ENCODE measurements at places on chromosomes 5 and 9.

DNA sequence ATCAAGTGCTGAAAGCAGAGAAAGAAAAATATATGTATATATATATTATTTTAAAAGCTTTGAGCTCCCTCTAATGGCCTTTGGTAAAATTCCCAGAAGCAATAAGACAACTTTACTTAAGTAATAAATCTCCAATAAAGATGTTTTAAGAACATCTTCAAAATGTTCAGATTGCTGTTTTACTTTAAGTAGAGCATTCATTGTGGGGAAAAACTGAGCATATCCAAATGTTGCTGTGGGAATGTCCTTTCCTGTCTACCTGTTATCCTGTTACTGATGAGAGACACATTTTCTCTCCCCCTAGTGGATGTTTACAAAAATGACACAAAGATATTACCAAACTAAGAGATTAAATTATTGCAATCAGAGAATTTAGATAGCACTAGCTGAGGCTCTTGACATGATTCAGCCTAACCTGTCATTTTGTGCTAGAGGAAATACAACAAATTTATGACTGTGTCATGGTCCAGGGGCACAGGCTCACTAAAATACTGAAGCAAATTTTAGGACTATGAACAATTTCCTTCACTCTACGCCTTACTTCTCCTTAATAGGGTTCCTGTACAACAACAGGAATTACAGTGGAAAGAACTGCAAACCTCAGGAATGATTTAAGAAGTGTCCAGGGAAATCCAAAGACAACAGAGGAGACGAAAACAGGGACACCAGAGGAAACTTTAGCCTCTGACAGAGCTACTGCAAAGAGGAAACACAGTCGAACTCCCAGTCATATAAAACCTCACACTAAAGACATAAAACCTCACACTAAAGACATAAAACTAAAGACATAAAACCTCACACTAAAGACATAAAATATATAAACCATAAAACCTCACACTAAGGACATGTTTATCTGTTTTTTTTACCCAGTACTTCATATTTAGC, 24.3 kb upstream of the PRRC1 start:
- DNase-seq, result peak; percentile 33

DNA sequence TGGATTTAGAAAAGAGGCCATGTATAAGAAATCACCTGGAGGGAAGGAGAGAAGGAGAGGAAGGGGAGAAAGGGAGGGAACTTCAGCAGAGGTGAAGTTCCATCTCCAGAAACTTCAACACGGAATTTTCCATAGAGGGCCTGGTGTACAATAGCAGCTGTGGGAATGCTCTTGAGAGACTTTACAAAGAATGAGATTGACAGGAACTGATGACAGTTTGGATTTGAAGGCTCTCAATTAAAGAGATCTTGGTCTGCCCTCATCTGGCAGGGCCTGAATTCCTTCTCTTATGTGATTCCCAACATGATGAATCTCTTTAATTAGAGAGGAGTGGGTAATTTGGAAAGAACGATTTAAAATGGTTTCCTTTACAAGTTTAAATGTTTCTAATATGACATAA, 143.5 kb downstream of the MLLT3 start:
- DNase-seq, result peak; percentile 9

DNA sequence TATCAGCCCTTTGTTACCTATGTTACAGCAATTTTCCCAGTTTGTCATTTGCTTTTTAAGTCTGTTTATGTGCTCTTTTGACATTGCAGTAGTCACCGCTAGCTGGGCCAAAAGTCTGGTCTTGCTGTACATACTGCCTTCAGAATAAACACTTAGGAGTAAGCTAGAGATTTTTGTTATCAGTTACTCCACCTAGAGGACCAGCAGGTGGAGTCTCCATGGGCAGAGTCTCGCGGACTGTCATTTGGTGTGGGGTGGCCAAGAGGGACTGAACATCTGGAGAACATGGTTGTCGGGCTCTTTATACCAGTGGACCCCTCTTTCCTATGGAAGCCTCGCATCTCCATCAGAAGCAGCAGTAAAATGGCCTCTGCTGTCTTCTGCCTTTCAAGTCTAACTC, 10.8 kb upstream of the MGAT1 start:
- DNase-seq, result no peak

DNA sequence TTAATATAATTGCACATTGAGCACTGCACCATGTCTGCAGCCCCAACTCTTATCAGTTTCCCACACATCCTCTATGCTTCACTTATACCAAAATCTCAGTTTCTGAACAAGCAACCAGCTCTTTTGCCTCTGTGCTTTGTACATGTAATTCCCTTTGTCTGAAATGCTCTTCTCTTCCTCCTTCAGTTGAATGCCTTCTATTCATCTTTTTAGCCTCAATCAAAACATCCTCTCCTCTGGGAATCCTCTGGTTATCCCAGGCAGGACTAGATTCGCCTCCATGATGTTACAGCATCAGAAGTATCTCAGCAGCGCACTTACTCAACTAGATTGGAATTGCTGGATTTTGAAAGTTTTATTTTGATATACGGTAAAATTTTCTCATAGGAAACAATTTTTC, 143.3 kb downstream of the GAS1 start:
- DNase-seq, result no peak

GRCh38 chr9:92761686-92762085, 2.9 kb downstream of the BICD2 start:
- no peak for DNase-seq

- DNase-seq, result no peak
Observed at GRCh38 chr5:154813736-154814135, 36.7 kb downstream of the FAXDC2 start.

- no peak for DNase-seq
Observed at GRCh38 chr5:67802766-67803165, 412.8 kb upstream of the PIK3R1 start.

GRCh38 chr5:111901296-111901695, 144.3 kb upstream of the NREP start:
- DNase-seq, result no peak

GRCh38 chr5:191036-191948, at the start of gene LRRC14B:
TSS of gene LRRC14B (plus strand) at chr5:191495. CDS start at chr5:191539, 44 bp downstream.
- no peak for DNase-seq

GRCh38 chr5:57194653-57195052, 20.8 kb downstream of the GPBP1 start:
- DNase-seq, result no peak

DNA sequence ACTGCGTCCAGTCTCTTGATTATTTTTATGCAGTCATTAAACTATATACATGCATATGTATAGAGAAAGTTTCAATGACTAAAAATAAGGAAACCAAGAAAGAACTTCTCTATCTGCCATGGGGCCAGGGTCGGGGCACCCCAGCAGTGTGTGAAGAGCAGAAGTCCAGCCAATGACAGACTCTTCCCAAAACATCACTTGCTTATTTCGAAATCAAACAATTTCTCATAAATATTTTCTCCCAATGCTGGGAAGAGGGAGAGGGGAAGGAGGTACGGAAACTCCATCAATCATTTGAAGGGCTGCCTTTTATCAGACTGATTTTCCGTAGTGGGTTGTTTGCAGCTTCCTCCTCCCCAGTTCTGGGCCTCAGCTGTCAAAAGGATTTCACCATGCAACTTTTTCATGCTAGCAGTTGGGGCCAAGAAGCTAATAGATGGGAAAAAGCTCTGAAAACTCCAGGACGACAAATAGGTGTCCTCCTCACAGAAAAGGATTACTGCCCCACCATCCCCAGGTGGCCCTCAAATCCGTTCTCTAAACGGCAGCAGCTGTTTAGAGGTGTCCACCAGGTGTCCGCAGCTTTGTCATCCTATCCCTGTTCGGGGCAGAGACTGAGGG, 617 bp upstream of the FPGS start:
- DNase-seq, result no peak

GRCh38 chr5:55601204-55601618, 66.4 kb upstream of the PLPP1 start:
- no peak for DNase-seq

GRCh38 chr5:14028938-14029584, 84.6 kb upstream of the DNAH5 start:
- no peak for DNase-seq

DNA sequence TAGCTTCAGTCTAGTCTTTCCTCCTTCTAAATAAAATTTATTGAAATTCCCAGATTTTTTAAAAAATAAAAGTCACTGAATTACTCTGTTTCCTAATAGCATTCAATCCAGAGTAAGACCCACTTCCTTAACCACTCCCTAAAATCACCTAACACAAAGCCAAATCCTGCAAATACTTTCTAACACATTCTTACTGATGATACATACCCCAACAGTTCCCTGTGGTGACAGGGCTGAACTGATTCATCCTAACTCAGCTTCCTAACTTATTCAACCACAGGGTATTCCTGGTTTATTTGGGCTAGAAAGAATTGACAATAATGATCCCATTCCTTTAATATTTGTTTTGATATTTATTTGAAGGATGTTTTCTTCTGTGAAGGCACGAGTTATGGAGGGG, 40.7 kb upstream of the ZNF300 start:
- DNase-seq, result peak; percentile 6

DNA sequence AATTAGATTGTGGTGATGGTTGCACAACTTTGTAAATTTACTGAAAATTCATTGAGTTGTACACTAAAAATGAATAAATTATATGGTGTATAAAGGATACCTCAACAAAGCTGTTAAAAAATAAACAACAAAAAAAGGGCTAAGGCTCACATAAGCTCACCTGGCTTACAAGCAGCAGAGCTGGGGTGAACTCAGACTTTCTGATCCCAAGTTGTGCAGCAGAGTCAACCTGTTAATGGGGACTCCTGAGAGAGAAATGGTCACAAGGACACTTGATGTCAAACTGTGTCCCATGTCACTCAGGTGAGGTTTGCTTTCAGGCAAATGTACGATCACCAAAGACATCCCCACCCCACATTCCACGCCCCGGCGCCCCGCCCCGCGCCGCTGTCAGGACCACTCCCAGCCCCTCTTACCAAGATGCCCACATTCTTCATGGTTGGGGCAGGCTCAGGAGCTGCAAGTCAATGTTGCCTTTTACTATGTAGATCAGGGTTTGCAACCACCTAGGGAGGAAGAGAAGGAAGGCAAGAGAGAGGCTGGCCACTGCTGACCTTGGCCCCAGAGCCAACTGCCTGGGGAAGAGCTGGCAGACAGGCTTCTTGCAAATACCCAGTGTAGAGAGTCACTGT, 22.4 kb upstream of the SLC36A1 start:
- DNase-seq, result no peak

DNA sequence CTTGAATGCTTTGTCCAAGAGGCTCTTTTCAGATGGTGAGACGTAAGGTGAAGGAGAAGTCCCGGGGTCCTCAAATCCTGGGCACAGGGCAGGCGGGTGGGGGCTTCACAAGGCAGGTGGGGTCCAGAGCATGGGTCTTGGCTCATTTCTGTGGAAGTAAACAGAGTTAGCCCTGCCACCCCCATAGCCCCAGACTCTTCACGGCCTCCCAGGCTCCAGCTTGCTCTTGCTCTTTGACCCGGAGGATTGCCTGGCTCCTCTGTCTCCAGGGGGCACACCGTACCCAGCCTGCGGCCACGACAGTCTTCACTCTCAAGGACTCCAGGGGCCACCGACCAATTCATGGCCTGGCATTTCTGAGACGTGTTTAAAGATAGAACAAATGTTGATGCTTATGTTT, 28.8 kb upstream of the POMT1 start:
- DNase-seq, result no peak

- DNase-seq, result no peak
Observed at GRCh38 chr9:113155911-113156588, 5.2 kb downstream of the SLC31A2 start.

DNA sequence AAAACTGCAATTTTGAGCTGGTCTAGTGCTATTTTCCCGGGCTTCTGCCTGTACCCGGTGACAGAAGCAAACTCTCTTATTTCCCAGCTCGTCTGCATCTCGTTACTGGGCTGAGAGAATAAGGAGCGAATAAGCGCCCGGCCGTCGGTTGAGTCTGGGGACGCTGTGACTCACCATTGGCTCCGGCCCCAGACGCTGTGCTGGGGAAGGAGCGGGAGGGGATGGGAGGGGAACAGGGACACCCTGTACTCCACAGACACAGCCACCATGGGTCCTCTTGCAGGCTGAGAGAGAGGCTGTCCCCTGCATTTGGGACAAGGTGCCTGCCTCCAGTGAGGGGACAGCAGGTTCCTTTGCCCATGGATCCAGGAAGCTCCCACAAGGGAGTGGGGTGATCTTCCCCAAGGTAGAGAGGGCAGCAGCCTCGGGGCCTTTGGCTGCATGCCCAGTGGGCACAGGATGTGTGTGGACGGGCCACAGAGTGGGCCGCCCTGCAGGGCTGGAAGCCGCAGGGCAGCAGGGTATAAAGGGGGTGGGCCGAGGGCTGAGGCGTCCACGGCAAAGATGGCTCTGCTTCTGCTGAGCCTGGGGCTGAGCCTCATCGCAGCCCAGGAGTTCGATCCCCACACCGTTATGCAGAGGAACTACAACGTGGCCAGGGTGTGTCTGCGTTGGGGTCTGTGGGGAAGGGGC, at the start of gene LCN9:
TSS of gene LCN9 (plus strand) at position 552 of the 693 bp plus-strand sequence. CDS start at position 565, 13 bp downstream.
- no peak for DNase-seq

DNA sequence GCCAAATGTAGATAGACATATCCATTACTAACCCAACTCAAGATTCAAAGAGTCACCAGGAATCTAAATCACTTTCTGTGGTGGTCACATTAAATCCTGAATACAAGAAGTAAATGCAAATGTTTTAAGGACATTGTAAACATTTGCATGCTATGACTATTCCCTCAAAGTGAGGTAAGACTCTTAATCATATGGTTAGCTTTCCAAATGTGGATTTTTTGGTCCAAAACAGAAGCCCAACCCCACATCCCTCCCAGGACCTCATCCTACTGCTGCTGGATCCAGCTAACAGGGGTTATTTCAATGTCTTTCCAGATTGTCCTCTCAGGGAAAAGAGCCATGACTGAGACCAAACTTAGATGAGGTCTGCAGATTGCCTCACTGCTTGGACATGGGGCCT, 228.1 kb upstream of the PANK3 start:
- DNase-seq, result no peak

DNA sequence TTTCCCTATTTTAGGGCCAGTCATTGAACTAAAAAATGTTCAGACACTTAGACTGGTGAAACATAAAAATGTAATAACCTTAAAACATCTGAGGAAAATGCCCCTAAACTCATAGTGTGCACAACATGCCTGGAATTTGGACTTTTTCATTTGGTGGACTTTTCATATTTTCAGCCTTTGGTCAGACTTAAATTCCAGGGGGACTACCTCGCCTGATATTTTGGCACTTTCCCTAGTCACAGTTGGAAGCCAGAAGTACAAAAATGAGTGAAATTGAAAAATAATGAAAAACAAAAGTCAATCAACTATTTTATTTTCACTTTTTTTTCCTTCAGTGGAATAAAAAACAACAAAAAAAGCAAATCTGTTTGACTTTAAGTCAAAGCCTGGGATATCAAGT, 256.2 kb downstream of the ACTL7B start:
- DNase-seq, result no peak

GRCh38 chr5:1538741-1539392, 15.1 kb upstream of the LPCAT1 start:
- DNase-seq, result no peak

DNA sequence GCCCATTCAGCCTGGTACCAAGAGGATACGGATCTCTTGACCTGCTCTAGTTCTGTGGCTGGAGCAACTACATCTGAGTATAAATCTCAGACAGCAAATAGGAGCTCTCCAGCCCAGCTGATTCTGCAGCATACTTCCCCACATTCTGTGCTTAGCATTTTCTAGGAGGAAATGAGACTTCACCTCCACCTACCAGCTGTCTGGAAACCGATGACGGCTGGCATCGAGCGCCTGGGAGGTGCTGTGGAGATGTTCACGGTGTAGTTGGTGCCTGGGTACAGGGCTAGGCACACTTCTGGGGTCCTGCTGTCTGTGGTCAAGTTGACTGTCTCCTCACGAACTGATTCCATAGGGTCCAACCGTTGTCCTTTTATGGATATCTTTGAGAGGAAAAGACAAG, 63.6 kb downstream of the SUSD1 start:
- DNase-seq, result no peak

- DNase-seq, result peak; percentile 53
Observed at GRCh38 chr9:5630081-5630507, 1.2 kb downstream of the RIC1 start.

Data from mammary epithelial cell (primary cell).